Stimulated activated naive CD8-positive, alpha-beta T cell treated with anti-CD3 and anti-CD28 coated beads, Interleukin-15, Interleukin-2, amounts not matched to agents 100 U/mL and 50 U/mL, for 24 hours (primary cell): ENCODE measurements at places on chromosomes 1 and 21.

- DNase-seq = no peak
Measured at GRCh38 chr1:7420098-7420445, 351.0 kb upstream of the VAMP3 start.

GRCh38 chr1:181647314-181648035 lies 164.2 kb downstream of the CACNA1E start:
- no peak for DNase-seq

DNA sequence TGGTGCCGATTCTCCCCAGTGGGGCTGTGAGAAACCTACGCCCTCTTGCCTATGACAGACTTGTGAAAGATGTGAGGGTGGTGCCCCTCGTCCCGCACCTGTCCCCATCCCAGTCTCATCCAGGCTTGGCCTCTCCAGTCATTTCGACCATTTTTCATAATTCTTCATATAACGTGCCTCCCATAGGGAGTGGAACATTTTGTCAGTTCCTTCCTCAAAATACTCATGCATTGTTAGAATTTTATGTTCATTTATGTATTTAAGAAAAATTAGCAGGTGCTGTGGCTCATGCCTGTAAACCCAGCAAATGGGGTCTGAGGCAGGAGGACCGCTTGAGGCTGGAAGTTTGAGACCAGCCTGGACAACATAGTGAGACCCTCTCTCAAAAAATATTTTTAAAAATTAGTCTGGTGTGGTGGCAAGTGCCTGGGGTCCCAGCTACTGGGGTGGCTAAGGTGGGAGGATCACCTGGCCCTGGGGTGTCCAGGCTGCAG lies 19.7 kb upstream of the SMPDL3B start:
- DNase-seq = no peak

- no peak for DNase-seq
Measured at GRCh38 chr1:64530969-64531692, 61.2 kb downstream of the CACHD1 start.

DNA sequence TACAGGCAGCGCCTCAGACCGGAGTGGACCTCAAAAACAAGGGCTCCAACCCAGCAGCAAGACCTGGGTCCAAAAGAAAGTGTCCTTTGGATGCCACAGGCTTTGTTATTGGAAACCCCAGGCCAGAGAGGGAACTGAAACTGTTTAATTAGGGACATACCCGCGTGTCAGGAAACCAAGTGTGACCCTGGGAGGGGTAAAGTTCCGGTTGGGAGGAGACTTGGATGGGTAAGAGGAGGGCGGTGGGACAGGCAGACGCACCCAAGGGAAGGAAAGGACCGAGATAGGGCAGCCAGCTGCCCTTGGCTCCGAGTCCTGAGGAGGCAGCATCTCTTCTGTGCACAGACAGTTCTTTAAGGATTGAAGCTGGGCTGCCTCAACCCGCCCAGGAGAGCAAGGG lies 71.4 kb downstream of the CDC7 start:
- no peak for DNase-seq

DNA sequence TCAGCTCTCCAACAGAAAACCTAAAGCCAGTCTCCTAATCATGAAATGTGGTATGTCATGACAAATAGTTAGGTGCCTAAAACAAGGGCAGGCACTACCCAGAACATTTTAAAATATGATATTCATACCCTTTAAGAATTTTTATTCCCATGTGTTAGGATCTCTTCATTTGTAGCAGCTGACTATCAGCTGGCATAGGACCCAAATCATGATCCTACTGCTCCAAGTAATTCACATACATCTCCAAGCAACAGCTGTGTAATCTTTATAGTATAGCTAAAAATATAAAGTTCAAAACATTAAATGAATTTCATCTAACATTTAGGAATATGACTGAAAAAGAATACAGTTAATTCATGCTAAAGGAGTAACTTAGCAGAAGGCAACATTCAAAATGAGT lies 57.5 kb downstream of the ENAH start:
- no peak for DNase-seq

DNA sequence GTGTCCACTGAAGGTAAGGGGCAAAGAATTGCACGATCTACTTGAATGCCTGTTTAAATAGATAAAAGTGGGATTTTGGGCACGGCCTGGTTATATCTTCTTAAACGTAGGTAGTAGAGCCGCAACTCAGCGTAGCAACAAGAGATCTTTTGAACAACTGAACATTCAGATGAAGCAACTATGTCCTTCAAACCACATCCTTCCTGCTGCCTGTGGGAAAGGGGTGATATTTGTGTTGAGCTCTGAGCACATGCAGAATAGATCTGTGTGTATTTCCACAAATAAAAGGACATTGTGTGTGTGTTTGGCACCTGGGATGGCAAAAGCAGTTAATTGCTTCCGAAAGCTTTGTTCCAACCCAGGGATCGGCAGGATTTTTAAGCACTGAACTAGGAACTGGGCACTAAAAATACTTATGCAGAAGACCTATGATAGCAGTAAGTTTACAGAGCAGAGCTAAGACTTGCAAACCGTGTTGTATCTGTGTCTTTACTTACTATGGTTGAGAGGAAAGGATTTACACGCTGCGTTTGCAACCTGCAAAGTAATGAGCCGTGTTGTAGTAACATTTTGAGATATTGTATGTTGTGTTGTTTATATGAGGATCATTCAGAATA lies 333.4 kb downstream of the CHRM3 start:
- peak; percentile 49 for DNase-seq

- no peak for DNase-seq
Measured at GRCh38 chr1:225737161-225737560, 40.5 kb upstream of the SRP9 start.

- no peak for DNase-seq
Measured at GRCh38 chr1:117679868-117680267, 74.0 kb downstream of the TENT5C start.

- no peak for DNase-seq
Measured at GRCh38 chr21:38927776-38928175, 122.0 kb downstream of the ETS2 start.

DNA sequence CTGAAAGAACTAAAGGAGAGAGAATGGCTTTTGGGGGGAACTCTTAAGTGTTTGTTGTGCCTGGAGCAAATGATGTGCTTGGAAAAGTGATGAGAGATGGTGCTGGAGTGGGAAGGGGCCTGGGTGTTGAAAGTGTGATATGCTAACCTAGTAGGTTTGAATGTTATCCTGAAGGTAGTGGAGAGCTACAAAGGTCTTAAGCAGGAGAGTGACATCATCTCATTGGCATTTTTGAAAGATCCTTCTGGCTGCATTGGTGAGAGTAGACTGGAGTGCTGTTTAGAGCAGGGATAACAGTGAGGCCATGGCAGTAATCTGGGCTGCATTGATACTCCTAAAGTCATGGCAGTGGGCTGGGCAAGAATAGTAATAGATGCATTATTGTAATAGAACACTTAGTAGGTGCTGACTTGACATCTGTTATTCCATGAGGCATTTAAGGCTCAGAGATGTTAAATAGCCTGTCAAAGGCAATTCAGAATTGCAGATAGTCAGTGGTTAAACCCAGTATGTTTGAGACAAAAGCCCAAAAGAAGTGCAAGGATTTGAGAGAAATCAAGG lies 44.5 kb downstream of the MDM4 start:
- DNase-seq = no peak

DNA sequence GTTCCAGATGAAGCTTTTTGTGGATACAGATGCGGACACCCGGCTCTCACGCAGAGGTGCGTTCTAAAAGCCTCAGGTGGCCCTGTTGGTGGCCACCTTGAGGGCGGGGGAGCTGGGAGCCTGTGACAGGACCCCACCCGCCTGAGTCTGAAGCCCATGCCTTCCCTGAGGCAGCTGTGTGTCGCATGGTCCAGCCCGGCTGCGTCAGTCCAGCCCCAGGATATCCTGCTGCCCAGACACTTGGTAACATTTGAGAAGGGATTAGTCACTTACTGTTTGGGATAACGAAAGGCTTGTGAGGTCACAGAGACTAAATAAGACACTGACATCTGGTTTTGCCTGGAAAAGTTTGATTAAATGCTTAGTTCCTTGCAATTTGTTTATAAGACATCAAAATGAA lies 68.9 kb downstream of the UCK2 start:
- DNase-seq = no peak

GRCh38 chr1:94873520-94874351 lies 53.2 kb downstream of the CNN3 start:
- no peak for DNase-seq

- no peak for DNase-seq
Measured at GRCh38 chr1:169741666-169742394, 8.0 kb upstream of the SELE start.

DNA sequence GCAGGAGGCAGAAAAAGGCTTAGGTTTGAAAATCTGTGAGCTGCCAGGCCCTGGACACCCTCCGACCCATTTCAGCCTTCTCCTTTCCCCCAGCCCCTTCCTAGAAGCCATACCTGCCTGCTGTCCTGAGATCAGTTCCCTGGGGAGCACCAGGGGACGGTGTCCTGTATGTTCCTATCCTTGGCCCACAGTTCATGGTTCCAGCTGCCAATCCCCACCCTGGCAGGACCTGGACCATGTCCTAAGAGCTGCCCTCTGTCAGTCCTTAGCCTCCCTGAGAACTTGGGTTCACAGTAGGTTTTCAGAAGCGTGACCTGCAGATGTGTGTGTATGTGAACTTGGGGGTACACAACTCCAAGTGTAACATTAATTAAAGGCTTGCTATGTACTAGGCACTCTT lies 3.8 kb downstream of the TCEA3 start:
- no peak for DNase-seq

GRCh38 chr1:50155541-50155940 lies 46.8 kb downstream of the ELAVL4 start:
- no peak for DNase-seq

GRCh38 chr1:227318853-227319607 lies 738 bp upstream of the CDC42BPA start:
- DNase-seq = no peak
